ENCODE measurements at places on chromosomes 2 and 18.

- peak; percentile 25 for DNase-seq
Measured at GRCh38 chr2:38602136-38602731, 494 bp downstream of the HNRNPLL start.

GRCh38 chr2:173213181-173213580 lies 137.5 kb downstream of the MAP3K20 start:
- no peak for DNase-seq

GRCh38 chr2:196336715-196337114 lies 165.3 kb upstream of the STK17B start:
- DNase-seq, result peak; percentile 27

- no peak for DNase-seq
Measured at GRCh38 chr2:181111059-181111458, 130.7 kb downstream of the UBE2E3 start.

GRCh38 chr2:160268151-160268781 lies 68.2 kb upstream of the ITGB6 start:
- DNase-seq, result no peak

DNA sequence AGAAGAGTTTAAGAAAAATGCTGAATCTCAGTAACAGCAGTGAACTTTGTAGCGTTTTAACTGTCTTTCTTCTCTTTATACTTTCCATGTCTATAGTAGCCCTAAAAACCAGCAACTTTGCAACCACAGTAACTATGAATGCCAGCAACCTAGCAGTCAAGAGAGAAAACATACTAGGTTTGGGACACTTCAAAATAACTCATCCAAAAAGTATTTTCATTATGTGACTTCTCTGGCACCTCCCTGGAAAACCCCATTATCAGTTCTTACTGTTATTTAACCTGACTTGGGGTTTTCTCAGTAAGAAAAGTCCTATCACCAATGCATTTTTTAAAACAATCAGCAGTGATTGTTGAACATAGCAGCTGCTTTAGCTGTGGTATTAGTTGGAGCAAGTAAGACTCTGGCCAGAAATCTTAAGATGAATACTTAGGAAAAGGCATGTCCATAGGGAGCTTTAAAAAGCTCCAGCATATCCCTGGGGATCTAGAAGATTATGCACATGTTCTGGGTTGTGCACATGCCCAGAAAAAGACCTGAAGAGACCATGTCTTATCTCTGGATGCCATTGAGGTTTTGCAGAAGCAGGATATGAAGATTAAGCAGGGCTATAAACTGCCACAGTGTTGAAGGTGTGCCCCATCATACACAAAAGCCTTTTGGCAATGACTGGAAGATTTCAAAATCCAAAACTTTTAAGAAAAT lies 411.3 kb downstream of the CMPK2 start:
- no peak for DNase-seq

GRCh38 chr2:102056079-102056581 lies 64.4 kb downstream of the IL1R2 start:
- DNase-seq, result no peak

DNA sequence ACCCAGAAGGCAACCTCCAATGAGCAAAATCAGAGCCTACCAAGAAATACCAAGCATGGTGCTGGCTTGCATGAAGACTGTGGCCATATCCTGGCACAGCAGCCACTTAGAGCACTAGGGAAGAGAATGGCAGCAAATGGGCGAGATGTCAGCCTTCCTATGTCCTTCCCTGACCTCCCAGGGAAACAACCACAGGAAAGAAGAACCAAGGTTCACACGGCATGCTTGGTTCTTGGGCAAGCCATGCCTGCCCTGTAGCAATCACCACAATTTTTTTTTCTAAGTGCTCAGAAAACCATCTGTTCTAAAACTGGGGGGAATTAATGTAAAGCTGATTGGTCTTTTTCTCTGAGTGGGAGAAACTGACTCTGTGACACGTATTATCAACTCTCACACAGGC lies 27.8 kb downstream of the GALNT14 start:
- DNase-seq, result no peak

All from MM.1S (cell line).